ENCODE measurements at places on chromosomes 1 and 21. TPM values are rescaled to one million over a fixed set of nuclear protein-coding genes. Genes with fewer than 3 reads are reported as not detected.

LMO4 gene
- total RNA-seq = 46.5 TPM

GRCh38 chr1:96416701-96417444 is 304.7 kb upstream of the PTBP2 start:
- no peaks in the 10 kb centered on the region for H3K4me1 ChIP-seq
- no peaks in the 10 kb centered on the region for H3K36me3 ChIP-seq
- H3K27ac ChIP-seq = no peak overlapping the region

GRCh38 chr1:172845371-172845770 is 186.5 kb downstream of the FASLG start:
- no peak overlapping the region for H3K27ac ChIP-seq
- H3K4me3 ChIP-seq = no peak overlapping the region
- no peaks in the 10 kb centered on the region for H3K36me3 ChIP-seq

TTC22 gene
- 7.1 TPM for total RNA-seq

DNA sequence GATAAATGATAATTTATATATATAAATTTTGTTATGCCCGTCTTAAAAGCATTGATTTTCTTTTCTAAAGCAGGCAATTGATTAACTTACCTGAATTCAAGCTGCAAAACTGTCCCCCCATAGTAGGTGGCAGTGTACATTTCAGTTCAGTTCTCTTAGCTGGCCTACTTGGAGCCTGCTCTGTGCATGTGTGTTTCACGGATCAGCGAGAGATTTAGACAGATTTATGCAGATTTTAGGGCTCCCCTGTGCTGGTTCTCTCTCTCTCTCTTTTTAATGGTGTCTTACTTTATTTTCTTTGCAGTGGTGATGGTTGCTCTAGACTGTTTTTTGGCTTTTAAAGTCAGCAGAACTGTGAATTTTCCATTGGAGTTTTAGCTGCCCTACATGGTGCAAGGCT is 30.7 kb downstream of the CLIC4 start:
- no peak overlapping the region for H3K4me3 ChIP-seq
- no peak for DNase-seq
- no peak overlapping the region for H3K27ac ChIP-seq
- no peaks in the 10 kb centered on the region for H3K27me3 ChIP-seq
- peaks cover 32% of the 10 kb centered on the region for H3K4me1 ChIP-seq

Measured in upper lobe of right lung (tissue), 1 donor.